Vagina (tissue), 2 donors: ENCODE measurements at places on chromosomes 4 and X. TPM values are rescaled to one million over a fixed set of nuclear protein-coding genes. Genes with fewer than 3 reads are reported as not detected.

CT83 gene
- total RNA-seq = not detected

PHOX2B gene
- total RNA-seq = 0.49 TPM

TEC gene
- 9.3 TPM for total RNA-seq

UGT2B15 gene
- not detected for total RNA-seq

OTC gene
- 2.7 TPM for total RNA-seq

NKX1-1 gene
- total RNA-seq = not detected

GAGE12H gene
- total RNA-seq = not detected

DNA sequence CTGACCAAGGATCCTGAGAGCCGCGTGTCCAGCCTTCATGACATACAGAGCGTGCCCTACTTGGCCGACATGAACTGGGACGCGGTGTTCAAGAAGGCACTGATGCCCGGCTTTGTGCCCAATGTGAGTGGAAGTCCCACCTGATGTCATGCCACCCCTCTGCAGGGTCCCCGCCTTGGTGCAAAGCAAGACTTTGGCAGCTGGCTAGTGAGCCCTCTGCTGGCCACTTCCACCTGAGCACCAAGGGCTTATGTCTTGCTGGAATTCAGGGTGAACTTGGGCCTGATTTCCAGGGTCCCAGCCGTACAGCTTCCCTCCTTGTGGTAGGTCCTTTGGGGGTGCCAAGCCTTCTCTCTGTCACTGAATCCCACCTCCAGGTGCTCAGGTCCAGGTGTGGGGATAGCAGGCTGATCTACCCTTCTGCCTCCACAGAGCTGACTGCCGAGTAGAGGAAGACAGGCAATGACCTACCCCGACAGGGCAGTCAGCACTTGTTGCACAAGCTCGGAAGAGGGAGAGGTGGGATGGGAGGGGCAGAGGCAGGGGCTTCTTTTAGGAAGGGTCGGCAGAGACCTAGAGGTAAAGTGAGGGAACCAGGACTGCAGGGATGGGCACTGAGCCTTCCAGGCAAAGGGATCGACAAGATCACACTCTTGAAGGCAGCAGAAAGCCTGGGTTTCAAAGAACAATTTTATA, 248.1 kb downstream of the EVC2 start:
- DNase-seq = no peak
- H3K36me3 ChIP-seq = no peaks in the 10 kb centered on the region
- H3K27ac ChIP-seq = no peak overlapping the region

DNA sequence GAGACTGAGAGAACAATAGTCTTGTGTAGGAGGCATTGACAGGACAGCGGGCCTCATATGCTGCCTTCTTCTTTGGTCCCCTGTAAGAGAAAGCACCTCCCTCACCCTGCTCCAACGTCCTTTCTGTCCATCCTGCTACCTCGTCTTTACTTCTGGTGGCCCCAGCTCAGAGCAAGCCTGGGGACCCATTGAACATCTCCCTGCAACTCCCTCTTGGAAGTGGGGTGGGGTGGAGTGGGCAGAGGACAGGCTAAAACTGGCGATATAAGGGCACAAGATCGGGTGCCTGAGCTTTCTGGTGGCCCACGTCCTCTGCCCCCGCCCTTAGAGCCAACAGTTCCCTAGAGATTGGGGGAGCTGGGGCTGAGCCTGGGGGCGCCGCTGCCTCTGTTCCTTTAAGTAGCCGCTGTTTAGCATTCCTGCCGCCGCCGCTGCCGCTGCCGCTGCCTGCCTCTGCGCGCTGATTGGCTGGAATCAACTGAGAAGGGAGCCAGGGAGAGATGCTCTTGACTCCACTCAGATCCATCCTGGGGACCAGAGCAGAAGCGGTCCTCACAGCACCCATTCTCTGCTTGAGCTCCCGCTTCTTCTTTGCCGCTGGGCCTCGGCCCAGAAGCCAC, at the start of gene DLG3:
Gene DLG3 (plus strand): TSS at position 510 of the 620 bp plus-strand sequence. CDS start 367 bp downstream, outside the sequence.
- H3K4me1 ChIP-seq = no peaks in the 10 kb centered on the region
- no peak within 1 kb of the TSS for H3K27ac ChIP-seq
- H3K27me3 ChIP-seq = no peaks in the 10 kb centered on the region
- no peaks in the 10 kb centered on the region for H3K36me3 ChIP-seq
- no peak within 1 kb of the TSS for H3K4me3 ChIP-seq

DNA sequence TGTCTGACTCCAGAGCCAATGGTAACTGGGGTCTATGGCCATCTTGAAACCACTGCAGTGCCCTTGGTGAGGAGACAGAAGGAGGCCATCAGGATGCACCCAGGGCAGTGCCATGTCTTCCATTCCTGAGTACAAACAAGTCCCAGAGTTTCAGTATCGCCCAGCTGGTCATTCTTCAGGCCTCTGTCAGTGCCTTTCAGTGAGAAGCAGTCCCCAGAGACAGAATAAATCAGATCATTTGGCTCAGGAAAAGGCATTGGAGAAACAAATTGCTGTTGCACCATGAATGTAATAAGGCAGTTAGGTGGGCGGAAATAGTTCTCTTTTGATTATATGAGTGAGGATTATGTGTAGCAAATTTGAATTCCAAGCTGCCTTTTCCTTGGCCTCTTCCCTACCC, 21.3 kb downstream of the ADGRG4 start:
- no peak overlapping the region for H3K4me3 ChIP-seq
- H3K4me1 ChIP-seq = no peaks in the 10 kb centered on the region
- H3K27me3 ChIP-seq = no peaks in the 10 kb centered on the region
- H3K27ac ChIP-seq = no peak overlapping the region
- no peaks in the 10 kb centered on the region for H3K36me3 ChIP-seq

DNA sequence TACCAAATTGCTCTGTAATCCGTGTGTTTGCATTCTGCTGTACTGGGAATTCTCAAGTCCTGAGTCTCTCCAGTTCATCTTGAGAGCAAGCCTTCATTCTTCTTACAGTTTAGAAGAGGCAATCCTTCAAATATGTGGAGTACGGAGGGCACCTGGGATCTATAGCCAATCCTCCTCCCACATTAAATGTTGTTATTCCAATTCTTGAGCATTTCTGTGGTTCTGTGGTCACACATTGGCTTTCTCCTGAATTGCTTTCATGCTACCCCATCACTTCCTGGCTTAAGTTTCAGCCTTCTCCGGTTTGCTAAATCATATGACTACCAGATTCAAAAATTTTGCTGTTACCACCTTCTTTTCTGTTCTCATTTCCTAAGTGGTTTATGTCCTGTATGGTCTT, 611.1 kb downstream of the PCDH19 start:
- no peaks in the 10 kb centered on the region for H3K4me1 ChIP-seq
- DNase-seq = no peak
- H3K36me3 ChIP-seq = no peaks in the 10 kb centered on the region

DNA sequence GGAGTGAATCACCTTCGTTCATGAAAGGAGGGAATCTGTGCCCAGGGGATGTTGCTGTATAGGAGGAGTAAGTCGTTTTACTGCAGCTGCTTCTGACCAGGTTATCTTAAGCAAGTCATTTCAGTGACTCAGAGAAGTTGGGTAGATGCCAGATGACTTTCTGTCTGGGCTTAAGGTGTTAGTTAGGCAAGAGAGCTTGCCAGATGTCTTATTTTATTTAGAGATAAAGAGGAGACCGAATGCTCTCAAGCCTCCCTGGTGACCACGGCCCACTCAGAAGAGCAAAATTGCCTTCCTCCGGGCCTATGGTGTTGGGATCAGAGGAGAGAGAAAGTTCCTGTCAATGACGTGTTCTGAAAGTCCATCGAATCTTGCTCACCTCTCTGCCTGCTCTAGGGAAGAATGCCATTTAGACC, 16.3 kb upstream of the ZNF827 start:
- DNase-seq = no peak
- no peaks in the 10 kb centered on the region for H3K36me3 ChIP-seq
- H3K27me3 ChIP-seq = no peaks in the 10 kb centered on the region
- H3K4me3 ChIP-seq = no peak overlapping the region
- H3K4me1 ChIP-seq = no peaks in the 10 kb centered on the region

GRCh38 chr4:90602726-90603125, 475.5 kb downstream of the CCSER1 start:
- DNase-seq = no peak
- no peaks in the 10 kb centered on the region for H3K27me3 ChIP-seq
- H3K36me3 ChIP-seq = no peaks in the 10 kb centered on the region
- no peaks in the 10 kb centered on the region for H3K4me1 ChIP-seq

DNA sequence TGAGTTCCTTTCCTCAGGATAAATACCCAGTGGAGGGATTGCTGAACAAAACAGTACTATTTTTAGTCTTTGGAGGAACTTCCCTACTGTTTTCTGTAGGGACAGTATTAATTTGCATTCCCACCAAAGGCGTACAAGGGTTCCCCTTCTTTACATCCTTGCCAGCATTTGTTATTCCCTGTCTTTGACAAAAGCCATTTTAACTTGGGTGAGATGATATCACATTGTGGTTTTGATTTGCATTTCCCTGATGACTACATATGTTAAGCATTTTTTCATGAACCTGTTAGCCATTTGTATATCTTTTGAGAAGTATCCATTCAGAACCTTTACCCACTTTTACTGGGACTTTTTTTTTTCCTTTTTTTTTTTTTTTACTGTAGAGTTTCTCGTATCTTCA, 126.2 kb upstream of the ANXA10 start:
- no peak overlapping the region for H3K4me3 ChIP-seq
- H3K27ac ChIP-seq = no peak overlapping the region
- no peaks in the 10 kb centered on the region for H3K4me1 ChIP-seq
- no peaks in the 10 kb centered on the region for H3K36me3 ChIP-seq
- H3K27me3 ChIP-seq = no peaks in the 10 kb centered on the region

DNA sequence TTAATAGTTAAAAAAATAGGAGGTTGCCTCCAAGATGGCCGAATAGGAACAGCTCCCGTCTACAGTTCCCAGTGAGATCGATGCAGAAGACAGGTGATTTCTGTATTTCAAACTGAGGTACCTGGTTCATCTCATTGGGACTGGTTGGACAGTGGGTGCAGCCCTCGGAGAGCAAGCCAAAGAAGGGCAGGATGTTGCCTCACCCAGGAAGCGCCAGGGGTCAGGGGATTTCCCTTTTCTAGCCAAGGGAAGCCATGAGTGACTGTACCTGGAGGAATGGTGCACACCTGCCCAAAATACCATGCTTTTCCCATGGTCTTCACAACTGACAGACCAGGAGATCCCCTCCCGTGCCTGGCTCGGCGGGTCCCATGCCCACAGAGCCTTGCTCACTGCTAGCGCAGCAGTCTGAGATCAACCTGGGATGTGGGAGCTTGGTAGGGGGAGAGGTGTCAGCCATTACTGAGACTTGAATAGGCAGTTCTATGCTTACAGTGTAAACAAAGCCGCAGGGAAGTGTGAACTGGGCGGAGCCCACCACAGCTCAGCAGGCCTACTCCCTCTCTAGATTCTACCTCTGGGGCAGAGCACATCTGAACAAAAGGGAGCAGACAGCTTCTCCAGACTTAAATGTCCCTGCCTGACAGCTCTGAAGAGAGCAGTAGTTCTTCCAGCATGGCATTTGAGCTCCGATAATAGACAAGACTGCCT, 47.5 kb downstream of the PPA2 start:
- H3K36me3 ChIP-seq = peaks cover 22% of the 10 kb centered on the region
- DNase-seq = no peak
- no peaks in the 10 kb centered on the region for H3K27me3 ChIP-seq
- no peak overlapping the region for H3K4me3 ChIP-seq

DNA sequence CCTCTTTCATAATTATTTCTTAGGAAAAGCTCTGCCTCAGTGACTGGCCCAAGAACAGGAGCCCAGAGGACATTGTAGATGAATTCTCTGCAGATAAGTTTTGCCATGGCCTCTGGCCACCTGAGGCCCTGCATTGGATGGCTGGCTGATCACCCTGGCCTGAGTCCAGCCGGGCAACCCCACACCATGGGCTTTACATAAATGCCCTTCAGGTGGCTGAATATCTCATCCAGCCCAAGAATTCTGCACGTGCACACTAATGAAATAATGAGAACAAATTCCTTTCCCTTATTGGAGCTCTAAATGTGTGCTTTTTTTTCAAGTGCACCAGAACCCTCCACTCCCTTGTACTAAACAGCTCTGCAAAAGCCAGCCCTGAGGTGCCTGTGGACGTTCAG, 65.7 kb downstream of the IRF2 start:
- no peaks in the 10 kb centered on the region for H3K27me3 ChIP-seq
- H3K4me3 ChIP-seq = no peak overlapping the region
- peaks cover 25% of the 10 kb centered on the region for H3K36me3 ChIP-seq
- no peak for DNase-seq
- peaks cover 37% of the 10 kb centered on the region for H3K4me1 ChIP-seq
- no peak overlapping the region for H3K27ac ChIP-seq

- peaks cover 6% of the 10 kb centered on the region for H3K36me3 ChIP-seq
- H3K4me3 ChIP-seq = no peak overlapping the region
- no peaks in the 10 kb centered on the region for H3K27me3 ChIP-seq
Observed at GRCh38 chr4:165293061-165293460, 34.4 kb upstream of the MSMO1 start.

- H3K4me1 ChIP-seq = no peaks in the 10 kb centered on the region
- H3K27me3 ChIP-seq = no peaks in the 10 kb centered on the region
- no peak overlapping the region for H3K4me3 ChIP-seq
- H3K36me3 ChIP-seq = no peaks in the 10 kb centered on the region
- no peak for DNase-seq
Observed at GRCh38 chr4:185640811-185641675, 105.7 kb upstream of the PDLIM3 start.

- no peak overlapping the region for H3K27ac ChIP-seq
- no peaks in the 10 kb centered on the region for H3K27me3 ChIP-seq
- no peak for DNase-seq
- no peaks in the 10 kb centered on the region for H3K4me1 ChIP-seq
- no peaks in the 10 kb centered on the region for H3K36me3 ChIP-seq
- H3K4me3 ChIP-seq = no peak overlapping the region
Observed at GRCh38 chr4:60033826-60034225, 1166.3 kb upstream of the ADGRL3 start.

GRCh38 chr4:112196461-112196860, 35.1 kb upstream of the AP1AR start:
- H3K27ac ChIP-seq = no peak overlapping the region
- DNase-seq = no peak
- no peak overlapping the region for H3K4me3 ChIP-seq
- no peaks in the 10 kb centered on the region for H3K27me3 ChIP-seq

- no peak overlapping the region for H3K4me3 ChIP-seq
- no peaks in the 10 kb centered on the region for H3K27me3 ChIP-seq
- DNase-seq = no peak
Observed at GRCh38 chr4:181608181-181608580, 635.0 kb upstream of the TENM3 start.

DNA sequence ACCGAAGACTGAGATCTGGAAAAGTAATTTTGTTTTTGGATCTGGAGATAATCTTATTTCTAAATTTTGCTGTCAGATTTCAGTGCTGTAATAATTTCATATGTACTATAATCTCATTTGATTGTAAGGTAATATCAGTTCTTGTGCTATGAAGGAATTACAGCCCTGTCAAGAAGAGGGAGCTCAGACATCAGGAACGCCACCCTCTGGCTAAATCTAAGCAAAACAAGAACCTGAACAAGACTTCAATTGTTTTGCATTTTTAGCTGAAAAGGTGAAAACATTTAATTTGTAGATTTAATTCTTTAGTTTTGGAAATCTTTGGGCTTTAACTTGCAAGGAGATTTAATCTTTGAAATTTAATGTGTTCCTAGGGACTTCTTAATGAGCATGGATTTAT, 525.4 kb upstream of the HS3ST1 start:
- no peak for DNase-seq
- H3K36me3 ChIP-seq = no peaks in the 10 kb centered on the region
- H3K27ac ChIP-seq = no peak overlapping the region
- no peak overlapping the region for H3K4me3 ChIP-seq
- H3K4me1 ChIP-seq = no peaks in the 10 kb centered on the region
- H3K27me3 ChIP-seq = no peaks in the 10 kb centered on the region
